ENCODE measurements at places on chromosomes 1 and 21. TPM values are rescaled to one million over a fixed set of nuclear protein-coding genes. Genes with fewer than 3 reads are reported as not detected.

Gene SPATA46
- total RNA-seq = not detected

Gene RIPPLY3
- total RNA-seq = under 0.01 TPM

Gene KRTAP21-2
- total RNA-seq = not detected

Gene RPE65
- not detected for total RNA-seq

Gene RBP7
- 0.43 TPM for total RNA-seq

Gene PRKACB
- total RNA-seq = 26.7 TPM

Gene CELA3B
- not detected for total RNA-seq

Gene EVA1B
- total RNA-seq = 191 TPM
